NCI-H82 (cell line): ENCODE measurements at places on chromosomes 16 and 17.

DNA sequence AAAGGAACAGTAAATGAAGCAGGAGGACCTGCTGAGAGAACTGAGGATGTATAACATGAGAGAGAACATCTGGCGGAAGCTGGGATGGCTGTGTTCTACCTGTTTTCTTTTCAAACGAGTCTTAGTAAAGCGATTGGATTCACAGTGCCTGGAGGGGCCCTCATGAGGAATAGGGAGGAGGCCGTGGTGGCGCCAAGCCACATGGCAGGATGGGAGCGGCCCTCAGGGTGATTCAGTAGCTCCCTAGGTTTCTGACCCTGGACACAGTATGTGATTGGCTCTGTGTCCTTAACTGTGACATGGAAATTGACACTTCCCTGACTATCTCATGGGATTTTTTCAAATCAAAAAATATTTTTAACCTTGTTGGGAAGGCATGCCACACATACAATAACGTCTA, 32.1 kb downstream of the USP43 start:
- no peak for DNase-seq

DNA sequence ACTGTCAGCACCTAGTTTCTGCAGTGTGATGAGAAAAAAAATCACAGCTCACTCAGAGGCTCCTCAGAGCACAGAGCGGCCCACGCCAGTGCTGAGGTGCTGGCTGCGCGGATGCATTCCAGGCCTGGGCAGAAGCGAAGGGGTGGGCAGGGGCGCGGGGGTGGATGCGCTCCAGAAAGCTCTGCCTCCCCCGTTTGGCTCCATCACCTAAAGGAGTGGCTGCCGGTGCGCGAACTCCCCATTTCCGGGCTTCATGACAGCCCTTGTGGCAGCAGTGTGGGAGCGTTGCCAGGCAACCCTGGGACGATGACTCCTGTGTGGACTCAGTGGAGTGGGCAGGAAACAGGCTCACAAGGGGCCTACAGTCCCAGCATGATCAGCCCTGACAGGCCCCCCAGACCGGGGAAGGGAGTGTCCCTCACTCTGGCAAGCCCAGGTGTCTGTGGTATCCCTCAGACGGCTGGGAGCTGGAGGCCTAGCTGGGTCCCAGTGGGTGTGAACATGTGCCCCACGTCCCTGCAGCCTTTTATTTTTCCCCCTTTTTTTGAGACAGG, 32.8 kb upstream of the NUDT16L1 start:
- DNase-seq: no peak

DNA sequence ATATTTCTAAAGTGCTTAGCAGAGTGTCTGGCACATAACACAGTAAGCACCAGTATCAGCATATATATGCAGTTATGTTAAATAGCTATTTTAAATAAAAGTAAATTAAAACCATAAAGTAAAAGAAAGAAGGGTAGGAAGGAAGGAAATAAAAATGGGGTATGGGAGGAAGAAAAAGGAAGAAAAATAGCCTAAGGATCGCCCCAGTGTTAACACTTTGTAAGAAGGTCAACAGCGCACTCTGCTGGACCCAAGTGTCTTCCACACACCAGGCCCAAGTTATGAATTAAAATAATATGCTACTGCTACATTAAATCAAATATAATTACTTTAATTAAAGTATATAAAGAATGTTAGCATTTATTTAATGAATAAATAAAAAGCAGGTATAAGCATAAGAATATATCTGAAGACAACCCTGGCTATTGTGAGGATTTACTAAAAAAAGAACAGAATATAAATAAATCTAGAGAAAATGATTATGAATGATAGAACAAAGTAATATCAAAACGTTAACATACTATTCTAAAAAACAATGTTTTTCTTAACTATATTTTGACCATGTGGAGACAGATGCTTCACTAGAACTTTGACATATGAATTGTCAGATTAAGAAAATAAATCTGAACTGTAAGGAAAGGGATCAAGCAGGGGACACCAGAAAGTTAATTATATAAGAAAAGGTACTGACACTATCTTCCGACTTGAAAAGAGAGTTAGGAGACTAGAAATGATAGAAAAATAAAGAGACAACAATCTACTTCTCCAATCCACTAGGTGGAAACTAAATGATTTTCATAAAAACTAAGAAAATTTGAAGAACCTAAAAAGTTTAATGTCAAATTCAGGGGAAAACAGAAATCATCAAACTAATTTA, 25.9 kb downstream of the BRIP1 start:
- peak; percentile 84 for DNase-seq

GRCh38 chr16:69816996-69817395, 54.9 kb downstream of the WWP2 start:
- DNase-seq: no peak

GRCh38 chr16:23160082-23160481, 10.8 kb upstream of the USP31 start:
- DNase-seq: no peak

GRCh38 chr17:81412490-81413093, 17.3 kb downstream of the BAHCC1 start:
- DNase-seq: no peak

- no peak for DNase-seq
Measured at GRCh38 chr17:18187226-18187625, 3.6 kb downstream of the ALKBH5 start.

- no peak for DNase-seq
Measured at GRCh38 chr16:4010225-4011158, 105.8 kb downstream of the ADCY9 start.

GRCh38 chr17:49987290-49987585, 7.8 kb downstream of the DLX3 start:
- DNase-seq: no peak

DNA sequence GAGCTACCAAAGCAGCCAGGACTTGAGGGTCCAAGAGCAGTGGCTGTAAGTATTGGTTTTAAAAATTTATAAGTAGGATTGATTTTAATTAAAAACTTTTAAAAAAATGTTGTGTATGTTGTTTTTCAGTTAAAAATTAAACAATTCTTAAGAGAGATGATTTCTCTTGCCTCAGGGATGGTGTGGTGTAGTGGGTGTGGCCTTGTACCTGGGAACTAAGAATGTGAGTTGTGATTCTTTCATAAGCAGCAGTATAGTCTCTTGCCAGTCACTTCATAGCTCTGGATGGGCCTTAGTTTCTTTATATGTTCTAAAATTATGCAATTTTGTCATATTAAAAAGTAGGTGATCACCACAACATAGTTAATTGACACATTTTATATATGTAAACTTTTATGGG, 99.5 kb downstream of the FTO start:
- no peak for DNase-seq

DNA sequence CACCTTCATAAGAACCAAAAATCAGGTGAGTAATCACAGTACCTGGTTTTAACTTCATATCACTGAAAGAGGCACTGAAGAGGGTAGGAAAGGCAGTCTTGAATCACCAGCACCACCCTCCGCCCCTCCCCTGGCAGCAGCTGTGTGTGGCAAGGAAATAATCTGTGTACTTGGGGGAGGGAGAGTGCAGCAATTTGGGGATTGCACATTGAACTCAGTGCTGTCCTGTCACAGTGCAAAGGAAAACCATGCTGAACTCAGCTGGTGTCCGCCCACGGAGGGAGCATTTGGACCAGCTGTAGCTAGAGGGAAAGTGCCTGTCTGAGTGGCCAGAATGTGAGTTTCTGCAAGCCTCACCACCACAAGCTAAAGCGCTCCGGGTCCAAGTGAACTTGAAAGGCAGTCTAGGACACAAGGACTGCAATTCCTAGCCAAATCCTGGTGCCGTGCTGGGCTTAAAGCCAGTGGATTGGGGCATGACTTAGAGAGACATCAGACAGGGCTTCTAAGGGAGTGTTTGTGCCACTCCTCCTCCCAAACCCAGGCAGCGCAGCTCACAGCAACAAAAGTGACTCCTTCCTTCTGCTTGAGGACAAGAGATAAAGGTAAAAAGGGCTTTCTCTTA, 39.7 kb upstream of the ALDH3A1 start:
- DNase-seq: no peak

- DNase-seq: no peak
Measured at GRCh38 chr17:73769479-73769878, 125.2 kb upstream of the SDK2 start.

DNA sequence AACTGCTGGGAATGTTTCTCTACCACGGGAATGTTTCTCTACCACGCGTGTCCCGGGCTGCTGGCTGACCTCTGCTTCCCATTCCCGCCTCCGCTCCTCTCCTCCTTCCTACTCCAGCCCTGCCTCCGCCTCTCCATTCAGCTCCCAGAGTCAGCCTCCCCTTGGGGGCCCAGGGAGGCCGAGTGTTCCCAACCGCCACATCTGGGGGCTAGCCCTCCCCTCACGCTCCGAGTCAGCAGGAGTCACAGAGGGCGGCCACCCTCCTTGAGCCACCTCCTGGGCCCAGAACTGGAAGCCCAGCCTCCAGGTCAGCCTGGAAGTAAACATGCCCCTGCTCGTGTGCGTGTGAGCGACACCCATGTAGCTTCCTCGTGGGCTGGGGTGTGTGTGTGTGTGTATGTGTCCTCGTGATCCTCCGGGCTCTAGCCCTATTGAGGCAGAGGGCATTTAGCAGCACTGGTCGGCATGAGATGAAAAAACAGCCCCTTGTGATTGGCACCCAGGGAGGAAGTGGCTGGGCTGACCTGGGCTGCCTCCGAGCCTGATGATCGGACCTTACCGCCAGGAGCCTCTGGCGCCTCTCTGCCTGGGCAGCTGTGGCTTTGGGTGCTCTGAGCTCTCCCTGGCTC, 7.3 kb downstream of the CYGB start:
- DNase-seq: peak; percentile 51

GRCh38 chr16:54341892-54342776, 55.5 kb upstream of the IRX3 start:
- no peak for DNase-seq

GRCh38 chr17:79778504-79779083, 646 bp downstream of the CBX2 start:
- peak; percentile 56 for DNase-seq

DNA sequence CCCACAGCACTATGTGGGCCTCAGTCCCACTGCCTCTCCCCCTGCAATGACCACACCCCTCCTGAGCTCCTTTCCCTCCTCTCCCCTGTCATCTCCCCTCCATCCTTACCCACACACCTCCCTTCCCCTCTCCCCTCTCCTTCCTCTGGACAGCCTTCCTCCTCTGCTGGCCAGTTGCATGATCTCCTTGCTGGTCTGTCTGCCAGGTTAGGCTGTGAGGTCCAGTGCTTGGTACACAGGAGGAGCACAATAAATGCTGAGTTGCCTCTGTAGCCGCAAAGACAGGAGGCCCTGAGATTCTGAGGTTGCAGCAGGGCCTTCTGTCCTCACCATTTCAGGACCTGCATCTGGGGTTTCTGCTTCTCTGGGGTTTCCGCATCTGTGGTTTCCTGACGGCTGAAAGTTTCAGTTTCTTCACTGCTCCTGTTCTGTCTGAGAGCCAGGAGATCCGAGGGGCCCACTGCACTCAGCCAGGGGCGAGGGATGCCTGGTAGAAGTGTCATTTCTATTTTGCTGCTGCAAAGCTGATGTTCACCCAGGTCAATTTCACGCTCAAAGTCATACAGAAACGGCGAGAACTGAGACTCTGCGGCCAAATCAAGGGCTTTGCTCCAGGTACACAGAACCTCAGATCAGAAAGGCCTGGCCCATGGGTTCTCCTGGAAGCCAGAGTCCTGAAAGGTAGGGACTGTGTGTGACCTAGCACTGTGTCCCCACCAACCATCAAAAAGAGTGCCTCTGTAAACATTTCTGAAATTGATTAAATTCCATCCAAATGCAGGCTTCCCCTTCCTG, 4.6 kb upstream of the SLC12A3 start:
- no peak for DNase-seq
